ENCODE measurements at places on chromosomes 6 and 20.

DNA sequence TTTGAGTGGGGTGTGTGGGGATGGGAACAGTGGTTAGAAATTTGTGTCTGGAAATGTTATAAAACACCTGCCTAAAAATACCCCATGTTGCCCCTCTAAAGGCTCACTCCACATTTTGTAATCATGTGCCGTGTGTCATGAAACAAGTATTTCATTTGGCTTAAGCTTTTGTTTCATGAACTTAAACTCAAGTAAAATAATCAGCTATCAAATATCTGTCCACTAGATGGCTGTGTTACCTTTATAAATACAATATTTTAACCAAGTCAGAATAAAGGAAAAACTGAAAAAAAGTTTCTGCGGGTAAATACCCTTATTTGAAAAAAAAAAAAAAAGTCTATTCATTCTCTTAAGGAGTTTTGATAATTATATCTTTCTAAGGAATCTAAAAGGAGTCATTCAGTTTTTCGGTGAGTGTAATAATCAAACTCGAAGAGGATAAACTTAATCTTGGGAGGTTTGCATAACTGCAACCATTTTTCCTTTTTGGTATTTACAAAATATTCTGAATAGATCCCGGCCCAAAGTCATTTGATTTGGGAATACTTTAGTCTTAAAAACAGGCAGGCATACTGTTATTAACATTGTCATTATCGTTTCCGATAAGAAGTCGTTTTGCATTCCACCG lies 29.9 kb upstream of the MTRF1L start:
- DNase-seq, result no peak

DNA sequence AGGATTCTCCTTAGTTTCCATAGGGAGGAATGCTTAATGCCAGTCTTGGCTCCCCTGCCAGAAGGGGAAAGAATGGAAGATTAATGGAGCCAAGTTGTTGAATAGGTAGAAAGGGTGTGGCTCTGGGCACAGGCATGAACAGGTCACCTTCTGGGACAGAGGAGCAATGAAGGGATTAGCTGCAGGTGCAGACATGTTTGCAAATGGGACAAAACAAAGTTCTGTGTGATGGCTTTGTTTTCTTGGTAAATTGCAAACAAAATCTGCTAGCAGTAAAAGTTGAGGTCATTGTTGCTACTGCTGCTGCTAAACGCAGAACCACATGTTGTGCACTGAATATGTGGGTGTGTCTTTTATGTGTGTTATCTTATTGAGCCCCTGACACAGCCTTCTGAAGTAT lies 93.3 kb downstream of the PERP start:
- no peak for DNase-seq

- DNase-seq, result no peak
These were observed 107.5 kb upstream of the TBX18 start for GRCh38 chr6:84871925-84872324.

GRCh38 chr6:52489881-52490280 lies 69.7 kb downstream of the EFHC1 start:
- DNase-seq, result no peak

DNA sequence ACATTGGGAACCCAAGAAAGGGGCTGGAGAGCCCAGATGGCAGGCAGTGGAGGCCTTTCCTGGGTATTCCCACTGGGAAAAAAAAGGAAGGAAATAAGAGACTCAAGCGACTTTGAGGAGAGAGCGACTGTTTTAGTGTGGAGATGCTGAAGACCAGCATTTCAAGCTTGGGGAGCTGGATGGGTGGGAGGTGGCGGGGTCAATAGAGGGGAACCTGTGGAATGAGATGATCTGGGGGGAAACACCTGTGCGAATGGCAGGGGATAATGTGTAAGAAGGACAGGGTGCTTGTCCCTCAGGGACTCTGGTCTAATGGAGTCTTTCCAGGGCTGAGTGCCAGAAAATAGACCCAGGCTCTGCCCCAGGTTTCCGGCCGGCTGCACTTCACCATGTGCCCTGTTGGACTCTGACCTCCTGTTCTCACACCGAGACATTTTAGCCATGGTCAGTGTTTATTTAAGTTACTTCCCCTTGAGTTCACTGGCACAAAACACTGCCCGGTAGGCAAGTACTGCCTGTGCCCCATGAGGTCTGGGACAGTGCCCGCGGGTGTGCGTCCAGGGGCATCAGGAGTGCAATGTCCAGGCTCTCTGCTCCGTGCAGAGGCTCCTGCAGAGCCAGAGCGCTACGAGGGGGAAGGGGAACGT lies 50.4 kb upstream of the NKX2-2 start:
- DNase-seq, result no peak

GRCh38 chr6:1087154-1087843 lies 224.6 kb upstream of the FOXQ1 start:
- no peak for DNase-seq

GRCh38 chr20:21812379-21812778 lies 106.9 kb downstream of the PAX1 start:
- DNase-seq, result no peak

DNA sequence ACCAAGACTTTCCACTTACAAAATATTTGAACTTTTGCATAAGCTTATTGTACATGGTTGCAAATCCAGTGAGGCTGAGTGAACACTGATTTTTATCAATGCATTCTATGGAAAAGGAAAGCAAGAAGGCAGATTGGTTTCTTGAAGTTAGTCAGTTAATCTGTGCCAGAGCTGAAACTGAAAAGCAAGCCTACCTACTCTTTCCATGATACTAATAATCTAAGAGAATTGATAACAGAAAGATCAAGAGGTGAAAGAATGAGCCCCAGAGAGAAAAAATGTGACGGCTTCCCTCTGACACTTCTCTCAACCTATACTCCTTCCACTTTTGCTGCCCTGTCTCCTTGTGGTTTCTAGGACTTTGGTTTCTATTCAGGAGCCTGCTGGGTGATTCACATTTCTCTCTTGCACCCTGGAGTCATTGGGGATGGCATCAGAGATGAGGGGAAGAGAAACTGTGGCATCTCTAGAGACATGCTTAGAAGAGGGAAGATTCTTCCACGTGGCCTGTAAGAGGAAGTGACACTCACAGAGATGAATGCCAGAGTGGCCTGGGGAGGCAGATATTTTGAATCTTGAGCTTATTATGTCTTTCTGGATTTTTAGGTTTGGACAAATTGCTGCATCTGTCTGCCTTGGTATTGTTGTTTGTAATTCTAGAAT lies 158.6 kb upstream of the RIMS1 start:
- DNase-seq, result no peak

- no peak for DNase-seq
These were observed 207.8 kb downstream of the OTOR start for GRCh38 chr20:16955971-16956370.

DNA sequence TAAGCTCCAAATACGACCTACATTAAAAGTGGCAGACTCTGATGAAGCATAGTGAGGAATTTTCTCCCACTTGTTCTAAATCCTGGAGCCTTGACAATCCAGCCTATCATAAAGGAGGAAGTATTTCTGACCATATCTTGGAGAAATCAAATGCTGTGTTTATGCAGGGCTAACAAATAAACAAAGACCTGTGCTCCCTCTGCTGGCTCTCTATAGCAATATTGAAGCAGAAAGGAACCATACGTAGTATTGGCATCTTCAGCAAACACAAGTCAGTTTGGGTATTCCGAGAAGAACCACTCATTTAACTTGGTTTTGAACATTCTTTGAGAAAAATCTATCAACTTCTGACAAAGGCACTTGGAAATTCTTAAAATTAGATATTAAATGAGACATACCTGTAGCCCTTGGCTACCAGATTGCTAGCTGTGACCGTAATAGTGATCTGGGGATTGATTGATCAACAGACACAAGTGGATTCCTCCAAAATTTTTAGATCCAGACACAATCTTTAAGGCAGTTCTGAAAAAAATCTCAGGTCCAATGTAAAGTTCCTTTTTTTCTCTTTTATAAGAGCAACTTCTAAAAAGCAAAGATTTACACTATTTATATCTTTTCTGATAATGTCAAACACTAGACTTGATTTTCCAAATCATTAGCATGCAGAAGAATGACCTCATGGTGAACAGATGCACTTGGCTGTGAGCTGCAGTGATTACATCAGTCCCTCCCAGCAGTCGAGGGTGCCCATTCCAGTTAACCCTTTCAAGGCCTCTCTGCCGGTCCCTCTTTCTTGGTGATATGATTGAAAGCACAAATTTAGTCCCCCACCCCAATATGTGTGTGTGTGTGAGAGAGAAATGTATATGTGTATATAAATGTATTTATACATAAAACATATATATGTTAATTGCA lies 40.2 kb downstream of the INSM1 start:
- no peak for DNase-seq

GRCh38 chr6:37134396-37135191 lies 35.4 kb upstream of the PIM1 start:
- DNase-seq, result peak; percentile 40

DNA sequence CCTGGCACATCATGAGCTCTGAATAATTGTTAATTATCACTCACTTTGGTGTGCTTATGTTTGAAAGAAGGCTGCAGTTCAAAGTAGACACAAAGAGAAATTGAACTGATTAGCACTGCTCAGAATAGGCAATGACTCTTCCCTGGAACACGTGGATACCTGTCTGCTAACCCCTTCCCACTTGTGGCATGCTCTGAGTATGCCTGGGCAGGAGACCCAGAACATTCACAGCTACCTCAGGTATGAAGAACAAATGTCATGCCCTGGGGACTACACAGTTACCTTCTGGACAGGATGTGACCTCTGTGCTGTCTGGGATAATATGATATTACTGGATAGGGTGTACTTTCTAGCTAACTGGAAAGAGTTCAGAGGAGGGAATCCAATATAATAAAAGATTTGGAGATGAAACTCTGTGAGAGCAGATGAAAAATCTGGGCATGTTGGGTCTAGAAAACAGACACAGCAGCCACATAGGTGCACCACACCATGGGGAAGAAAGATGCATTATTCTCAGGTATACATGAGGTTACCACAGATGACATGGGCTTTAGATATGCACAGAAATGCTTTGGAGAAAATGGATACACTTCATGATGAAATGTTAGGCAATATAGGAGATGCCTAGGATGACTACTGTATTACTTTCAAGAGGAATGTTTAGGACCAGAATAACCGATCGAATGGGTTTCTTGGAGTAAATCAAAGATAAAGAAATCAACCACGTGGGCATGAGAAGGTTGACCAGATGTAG lies 324.2 kb upstream of the PREP start:
- no peak for DNase-seq

DNA sequence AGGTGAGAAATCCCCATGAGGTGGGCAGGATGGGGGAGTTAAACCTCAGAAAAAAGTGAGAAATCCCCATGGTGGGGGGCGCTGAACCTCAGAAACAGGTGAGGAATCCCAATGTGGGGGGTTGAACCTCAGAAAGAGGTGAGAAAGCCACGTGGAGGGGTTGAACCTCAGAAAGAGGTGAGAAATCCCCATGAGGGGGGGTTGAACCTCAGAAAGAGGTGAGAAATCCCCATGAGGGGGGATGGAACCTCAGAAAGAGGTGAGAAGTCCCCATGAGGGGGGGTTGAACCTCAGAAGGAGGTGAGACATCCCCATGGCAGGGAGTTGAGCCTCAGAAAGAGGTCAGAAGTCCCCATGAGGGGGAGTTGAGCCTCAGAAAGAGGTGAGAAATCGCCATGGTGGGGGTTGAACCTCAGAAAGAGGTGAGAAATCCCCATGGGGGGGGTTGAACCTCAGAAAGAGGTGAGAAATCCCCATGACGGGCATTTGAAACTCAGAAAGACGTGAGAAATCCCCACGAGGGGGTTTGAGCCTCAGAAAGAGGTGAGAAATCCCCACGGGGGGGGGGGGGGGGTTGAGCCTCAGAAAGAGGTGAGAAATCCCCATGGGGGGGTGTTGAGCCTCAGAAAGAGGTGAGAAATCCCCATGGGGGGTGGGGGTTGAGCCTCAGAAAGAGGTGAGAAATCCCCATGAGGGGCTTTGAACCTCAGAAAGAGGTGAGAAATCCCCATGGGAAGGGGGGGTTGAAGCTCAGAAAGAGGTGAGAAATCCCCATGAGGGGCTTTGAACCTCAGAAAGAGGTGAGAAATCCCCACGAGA lies 14.3 kb upstream of the GOPC start:
- DNase-seq, result no peak

DNA sequence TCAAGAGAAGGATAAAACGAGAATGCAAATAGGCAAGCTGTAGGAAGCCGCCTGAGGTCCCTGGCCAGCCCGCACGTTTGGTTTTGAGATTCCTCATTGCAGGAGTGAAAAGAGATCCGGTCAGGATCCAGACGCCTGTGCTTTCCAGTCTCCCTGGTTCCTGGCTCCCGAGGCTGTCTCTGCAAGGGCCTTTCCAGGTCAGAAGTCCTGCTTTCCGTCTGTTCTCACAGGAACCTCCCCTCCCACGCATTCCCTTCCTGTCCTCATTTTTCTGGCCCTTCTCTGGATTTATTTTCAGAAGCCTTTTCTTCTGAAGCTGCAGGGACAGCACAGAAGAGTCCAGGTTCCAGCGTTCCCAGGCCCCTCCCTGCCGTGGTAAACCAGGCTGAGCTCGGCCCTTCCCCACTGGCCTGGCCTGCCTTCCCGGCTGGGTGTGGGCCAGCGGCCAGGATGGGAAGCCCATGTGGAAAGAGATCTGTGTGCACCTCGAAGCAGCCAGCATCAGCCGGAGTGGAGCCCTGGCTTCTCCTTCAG lies 54.0 kb downstream of the TMEM242 start:
- peak; percentile 86 for DNase-seq

GRCh38 chr20:5887386-5887785 lies 62.9 kb downstream of the TRMT6 start:
- no peak for DNase-seq

Measured in right hindlimb (tissue), 1 donor.